ENCODE measurements at places on chromosomes 1 and 21. TPM values are rescaled to one million over a fixed set of nuclear protein-coding genes. Genes with fewer than 3 reads are reported as not detected.
A peak's percentile ranks its signal among the peaks of the same experiment; 100 is the strongest.

NR5A2 gene
- total RNA-seq, result 0.07 TPM

DNA sequence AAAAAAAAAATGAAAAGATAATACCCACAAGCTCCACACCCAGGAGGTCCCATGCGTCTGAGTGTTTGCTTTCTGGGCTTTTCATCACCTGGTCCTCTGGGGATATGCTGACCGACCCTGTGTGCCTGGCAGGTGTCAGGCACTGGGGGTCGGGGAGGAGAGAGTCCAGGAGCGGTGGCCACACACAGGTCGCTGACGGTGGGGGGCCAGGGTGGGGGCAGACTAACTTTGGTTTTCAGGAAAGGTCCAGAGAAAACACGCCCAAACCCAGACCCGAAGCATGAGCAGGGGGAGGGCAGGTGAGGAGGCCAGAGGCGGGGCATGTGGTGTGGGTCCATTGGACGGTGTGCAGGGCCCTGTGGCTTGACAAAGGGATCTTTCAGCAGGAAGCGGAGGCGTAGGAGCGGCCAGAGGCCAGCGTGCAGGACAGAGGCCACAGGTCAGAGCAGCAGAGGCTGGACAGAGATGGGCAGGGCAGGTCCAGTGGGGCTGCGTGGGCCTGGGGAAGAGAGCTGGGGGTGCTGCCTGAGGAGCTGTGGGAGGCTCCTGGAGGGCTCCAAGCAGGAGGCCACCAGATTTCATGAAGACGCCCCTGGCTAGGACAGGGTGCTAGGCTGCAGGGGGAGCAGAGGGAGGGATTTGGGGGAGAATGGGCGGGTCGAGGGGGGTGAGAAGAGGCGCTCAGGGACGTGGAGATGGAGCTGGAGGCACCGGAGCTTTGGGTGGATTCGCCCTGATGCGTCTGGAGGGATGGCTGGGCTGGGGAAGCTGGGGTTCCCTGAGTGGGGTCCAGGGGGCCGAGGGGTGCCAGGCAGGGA is 15.8 kb downstream of the RNF223 start:
- no peaks in the 10 kb centered on the region for H3K36me3 ChIP-seq
- H3K27me3 ChIP-seq, result peaks cover 50% of the 10 kb centered on the region
- peaks cover 31% of the 10 kb centered on the region for H3K4me1 ChIP-seq
- H3K4me3 ChIP-seq, result peak overlapping the region; percentile 60
- no peak for DNase-seq

NBPF12 gene
- 44.8 TPM for total RNA-seq

KRTAP21-2 gene
- total RNA-seq, result not detected

- no peaks in the 10 kb centered on the region for H3K27me3 ChIP-seq
- H3K36me3 ChIP-seq, result no peaks in the 10 kb centered on the region
- peaks cover 6% of the 10 kb centered on the region for H3K4me1 ChIP-seq
These were observed 192.2 kb downstream of the ST6GALNAC3 start for GRCh38 chr1:76266762-76267161.

- no peaks in the 10 kb centered on the region for H3K36me3 ChIP-seq
- no peaks in the 10 kb centered on the region for H3K4me1 ChIP-seq
- H3K27me3 ChIP-seq, result no peaks in the 10 kb centered on the region
- DNase-seq, result no peak
- H3K4me3 ChIP-seq, result no peak overlapping the region
- no peak overlapping the region for H3K27ac ChIP-seq
These were observed 30.0 kb downstream of the PODN start for GRCh38 chr1:53091841-53092645.

FCER1G gene
- total RNA-seq, result 1.7 TPM

DNA sequence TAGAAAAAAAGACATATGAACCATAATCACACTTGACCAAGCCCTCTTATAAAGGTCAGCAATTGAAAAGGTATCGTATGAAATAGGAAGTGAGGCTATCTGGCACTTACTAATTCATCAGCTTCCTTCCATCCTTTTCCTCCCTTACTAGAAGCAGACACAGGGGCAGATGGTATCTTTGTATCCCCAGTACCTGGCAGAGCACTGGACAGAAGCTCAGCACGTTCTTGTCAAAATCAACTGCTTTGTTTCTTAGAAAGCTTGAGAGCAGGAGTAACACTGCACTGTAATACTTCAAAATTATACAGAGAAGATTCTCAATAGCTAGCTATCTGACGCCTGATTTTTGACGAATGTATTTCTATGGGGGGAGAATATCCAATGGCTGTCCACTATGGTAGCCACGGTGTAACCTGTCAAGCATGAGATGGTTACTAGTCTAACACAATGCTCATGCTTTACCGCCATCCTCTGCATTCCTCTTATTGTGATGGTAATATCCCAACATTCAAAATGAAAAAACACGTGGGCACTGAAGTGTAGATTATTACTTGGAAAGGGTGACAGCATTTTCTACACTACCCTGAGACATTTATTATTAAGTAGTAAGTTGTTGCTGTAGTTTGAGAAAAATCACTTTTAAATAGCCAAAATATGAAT is 175.6 kb downstream of the SIPA1L2 start:
- no peak overlapping the region for H3K4me3 ChIP-seq
- no peaks in the 10 kb centered on the region for H3K27me3 ChIP-seq
- no peak for DNase-seq
- no peak overlapping the region for H3K27ac ChIP-seq
- H3K36me3 ChIP-seq, result no peaks in the 10 kb centered on the region
- H3K4me1 ChIP-seq, result no peaks in the 10 kb centered on the region

- no peak overlapping the region for H3K4me3 ChIP-seq
- H3K27ac ChIP-seq, result no peak overlapping the region
- no peak for DNase-seq
- H3K27me3 ChIP-seq, result no peaks in the 10 kb centered on the region
These were observed 35.0 kb upstream of the TMEM61 start for GRCh38 chr1:54945393-54945936.

- no peaks in the 10 kb centered on the region for H3K27me3 ChIP-seq
- no peak overlapping the region for H3K4me3 ChIP-seq
- H3K4me1 ChIP-seq, result no peaks in the 10 kb centered on the region
- H3K27ac ChIP-seq, result no peak overlapping the region
These were observed 7.1 kb downstream of the ZYG11B start for GRCh38 chr1:52733368-52733767.

TCHH gene
- total RNA-seq, result not detected

SYTL1 gene
- total RNA-seq, result 159 TPM

GRCh38 chr1:7152655-7153054 is 367.4 kb downstream of the CAMTA1 start:
- H3K27me3 ChIP-seq, result no peaks in the 10 kb centered on the region
- no peak overlapping the region for H3K27ac ChIP-seq
- H3K4me3 ChIP-seq, result no peak overlapping the region
- H3K4me1 ChIP-seq, result no peaks in the 10 kb centered on the region

DNA sequence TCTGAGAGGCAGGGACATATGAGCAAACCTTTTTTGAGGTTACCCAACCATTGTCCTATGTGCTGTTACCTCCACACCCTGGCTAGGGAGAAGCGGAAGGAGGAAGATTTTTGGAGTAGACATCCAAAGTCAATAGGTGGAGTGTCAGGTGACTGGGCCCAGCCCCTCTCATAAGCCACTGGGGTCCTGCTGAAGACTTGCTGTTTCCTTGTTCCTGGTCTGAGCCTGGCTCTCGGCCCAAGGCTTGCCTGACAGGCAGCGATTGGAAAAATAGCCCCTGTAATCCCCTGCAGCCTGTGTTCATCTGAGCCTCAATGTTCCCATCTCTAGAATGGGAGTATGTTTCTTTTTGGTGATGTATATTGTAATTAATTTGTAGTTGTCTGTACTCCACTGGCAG is 6.9 kb upstream of the PIGR start:
- H3K4me1 ChIP-seq, result peaks cover 11% of the 10 kb centered on the region
- no peak overlapping the region for H3K4me3 ChIP-seq
- no peak for DNase-seq
- no peaks in the 10 kb centered on the region for H3K36me3 ChIP-seq
- no peaks in the 10 kb centered on the region for H3K27me3 ChIP-seq
- no peak overlapping the region for H3K27ac ChIP-seq

- no peaks in the 10 kb centered on the region for H3K27me3 ChIP-seq
- no peaks in the 10 kb centered on the region for H3K4me1 ChIP-seq
- no peak for DNase-seq
- H3K4me3 ChIP-seq, result no peak overlapping the region
These were observed 34.4 kb downstream of the ADGRL2 start for GRCh38 chr1:81834921-81835698.

DNA sequence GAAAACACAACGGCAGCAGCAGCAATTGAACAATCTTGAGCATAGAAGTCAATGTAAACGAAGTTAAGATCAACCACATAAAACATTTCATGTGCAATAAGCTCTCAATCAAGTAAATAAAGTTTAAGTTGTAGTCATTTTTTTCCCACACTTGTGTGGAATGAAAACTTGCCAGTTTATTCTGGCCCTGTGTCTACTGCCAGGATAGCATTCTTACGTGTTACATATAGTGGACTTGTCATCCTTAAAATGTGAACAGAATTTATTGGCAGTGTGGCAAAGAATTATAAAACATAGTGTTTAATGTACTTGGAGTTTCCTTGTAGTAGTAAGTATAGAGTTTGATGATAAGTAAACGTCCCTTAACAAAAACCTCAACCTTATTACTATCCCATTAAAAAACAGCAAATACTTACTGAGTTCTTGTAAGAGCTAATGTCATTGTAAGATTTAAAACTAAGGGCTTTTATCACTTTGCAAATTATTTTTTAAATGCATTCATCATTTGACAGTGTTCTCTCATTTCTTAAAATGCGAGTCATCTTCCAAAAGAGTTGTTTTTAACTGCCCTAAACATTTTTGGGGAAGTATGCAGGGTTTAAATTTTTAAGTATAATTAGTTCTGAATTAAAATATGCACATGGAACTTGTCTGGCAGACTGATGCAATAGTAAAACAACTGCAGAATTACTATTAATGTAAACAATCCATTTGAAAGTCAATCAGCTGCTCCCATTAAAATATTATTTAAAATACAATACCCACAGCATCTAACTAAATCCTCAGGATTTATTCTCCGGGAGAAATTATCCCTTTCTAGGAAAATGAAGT is 7.9 kb downstream of the COX20 start:
- H3K27ac ChIP-seq, result no peak overlapping the region
- H3K4me1 ChIP-seq, result peaks cover 3% of the 10 kb centered on the region
- no peak overlapping the region for H3K4me3 ChIP-seq
- no peaks in the 10 kb centered on the region for H3K27me3 ChIP-seq
- peaks cover 10% of the 10 kb centered on the region for H3K36me3 ChIP-seq

C1orf210 gene
- not detected for total RNA-seq

- DNase-seq, result no peak
- peaks cover 60% of the 10 kb centered on the region for H3K4me1 ChIP-seq
- no peaks in the 10 kb centered on the region for H3K27me3 ChIP-seq
- H3K27ac ChIP-seq, result peak overlapping the region; percentile 92
These were observed 2.2 kb upstream of the C1orf162 start for GRCh38 chr1:111471538-111471937.

- H3K4me1 ChIP-seq, result no peaks in the 10 kb centered on the region
- H3K27ac ChIP-seq, result no peak overlapping the region
- H3K4me3 ChIP-seq, result no peak overlapping the region
- H3K27me3 ChIP-seq, result no peaks in the 10 kb centered on the region
- no peak for DNase-seq
- H3K36me3 ChIP-seq, result no peaks in the 10 kb centered on the region
These were observed 375.6 kb downstream of the AMY1C start for GRCh38 chr1:104125266-104125665.

CRABP2 gene
- total RNA-seq, result 0.89 TPM

GRCh38 chr1:150006881-150007421 is 3.6 kb downstream of the OTUD7B start:
- DNase-seq, result no peak
- peaks cover 15% of the 10 kb centered on the region for H3K4me1 ChIP-seq
- peaks cover 41% of the 10 kb centered on the region for H3K27me3 ChIP-seq
- H3K27ac ChIP-seq, result no peak overlapping the region

OR2L2 gene
- total RNA-seq, result 0.52 TPM

DNA sequence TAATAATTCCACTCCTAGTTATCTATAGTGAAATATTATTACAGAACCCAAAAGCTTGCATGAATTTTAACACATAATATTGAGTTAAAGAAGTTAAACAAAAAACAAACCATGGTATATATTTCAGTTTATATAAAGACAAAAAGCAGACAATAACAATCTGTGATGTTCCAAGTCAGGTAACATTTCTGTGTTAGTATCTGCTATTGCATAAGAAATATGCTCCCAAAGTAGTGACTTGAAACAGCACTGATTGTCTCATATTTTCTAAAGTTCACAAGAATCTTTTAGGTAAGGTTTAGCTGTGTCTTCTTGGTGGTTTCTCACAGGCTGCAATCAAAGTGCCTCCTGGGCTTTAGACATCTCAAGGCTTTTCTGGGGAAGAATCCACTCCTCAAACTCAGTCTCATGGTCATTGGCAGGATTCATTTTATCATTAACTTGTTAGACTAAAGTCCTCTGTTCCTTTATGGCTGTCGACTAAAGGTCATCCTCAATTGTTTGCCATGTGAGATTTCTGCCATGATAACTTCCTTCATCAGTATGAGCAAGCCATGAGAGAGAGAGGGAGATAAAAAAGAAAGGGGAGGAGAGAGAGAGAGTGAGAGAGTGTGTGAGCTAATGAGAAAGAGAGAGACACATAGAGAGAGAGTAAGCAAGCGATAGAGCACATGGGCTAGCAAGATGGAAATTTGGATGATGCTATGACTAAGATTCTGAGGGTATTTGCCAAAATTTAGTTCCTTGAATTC is 19.9 kb downstream of the GBP1 start:
- no peaks in the 10 kb centered on the region for H3K27me3 ChIP-seq
- peaks cover 3% of the 10 kb centered on the region for H3K36me3 ChIP-seq
- no peak overlapping the region for H3K4me3 ChIP-seq
- DNase-seq, result no peak
- H3K27ac ChIP-seq, result no peak overlapping the region
- no peaks in the 10 kb centered on the region for H3K4me1 ChIP-seq
